ENCODE measurements at places on chromosomes 7 and 10.

GRCh38 chr10:73501651-73502050 is 5.8 kb upstream of the PPP3CB start:
- no peak for DNase-seq

DNA sequence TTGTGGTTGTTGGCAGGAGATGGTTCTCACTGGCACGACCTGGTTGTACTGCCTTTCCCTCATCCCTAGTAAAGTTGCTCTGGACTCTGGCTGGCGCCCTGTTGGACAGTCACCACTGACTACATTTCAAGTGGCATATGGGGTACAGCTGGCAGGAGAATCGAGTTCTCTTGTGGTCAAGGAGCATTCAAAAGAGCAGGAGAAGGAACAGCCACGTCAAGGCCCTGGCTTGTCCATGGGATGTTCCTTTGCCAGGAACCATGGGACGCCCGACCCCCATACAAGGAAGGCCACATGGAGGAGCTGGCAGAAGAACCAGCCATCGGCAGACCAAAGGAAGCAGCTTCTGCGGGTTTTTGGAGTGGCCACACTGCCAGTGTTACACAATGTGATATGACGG is 87.0 kb upstream of the SLC25A13 start:
- no peak for DNase-seq

DNA sequence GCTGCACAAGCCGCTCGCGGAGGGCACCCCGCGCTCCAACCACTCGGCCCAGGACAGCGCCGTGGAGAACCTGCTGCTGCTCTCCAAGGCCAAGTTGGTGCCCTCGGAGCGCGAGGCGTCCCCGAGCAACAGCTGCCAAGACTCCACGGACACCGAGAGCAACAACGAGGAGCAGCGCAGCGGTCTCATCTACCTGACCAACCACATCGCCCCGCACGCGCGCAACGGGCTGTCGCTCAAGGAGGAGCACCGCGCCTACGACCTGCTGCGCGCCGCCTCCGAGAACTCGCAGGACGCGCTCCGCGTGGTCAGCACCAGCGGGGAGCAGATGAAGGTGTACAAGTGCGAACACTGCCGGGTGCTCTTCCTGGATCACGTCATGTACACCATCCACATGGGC is 50.0 kb downstream of the FIGNL1 start:
- DNase-seq = no peak

GRCh38 chr7:148894591-148894990 is 10.5 kb upstream of the EZH2 start:
- DNase-seq = no peak

DNA sequence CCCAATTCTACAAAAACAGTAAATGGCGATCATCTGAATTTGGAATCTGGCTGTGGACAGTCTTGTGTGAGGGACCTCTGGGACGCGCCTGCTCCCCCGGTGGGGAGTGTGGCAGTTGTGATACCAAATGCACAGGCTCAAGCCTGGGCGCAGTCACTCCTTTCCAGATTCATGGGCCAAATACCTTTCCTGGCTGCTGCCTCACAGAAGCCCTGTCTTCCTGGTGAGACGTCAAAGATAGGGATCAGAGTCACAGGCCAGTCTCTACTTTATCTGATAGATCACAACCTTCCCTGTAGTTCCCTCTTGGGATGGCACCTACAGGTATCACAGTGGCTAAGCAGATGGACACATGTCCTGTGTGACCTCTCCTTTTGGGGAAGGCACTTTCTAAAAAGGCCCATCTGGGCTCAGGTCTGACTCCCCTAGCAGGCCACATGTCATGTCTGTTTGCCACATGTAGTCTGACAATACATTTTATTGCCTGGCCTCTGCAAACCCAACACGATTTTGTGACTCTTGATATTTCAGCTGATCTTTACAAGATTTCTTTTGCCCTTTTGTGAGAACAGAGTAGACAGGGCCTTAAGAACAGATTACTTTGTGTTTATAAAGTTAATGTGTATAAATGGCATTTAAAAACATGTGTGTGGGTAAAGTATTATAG is 150.1 kb downstream of the SNX10 start:
- DNase-seq = no peak

DNA sequence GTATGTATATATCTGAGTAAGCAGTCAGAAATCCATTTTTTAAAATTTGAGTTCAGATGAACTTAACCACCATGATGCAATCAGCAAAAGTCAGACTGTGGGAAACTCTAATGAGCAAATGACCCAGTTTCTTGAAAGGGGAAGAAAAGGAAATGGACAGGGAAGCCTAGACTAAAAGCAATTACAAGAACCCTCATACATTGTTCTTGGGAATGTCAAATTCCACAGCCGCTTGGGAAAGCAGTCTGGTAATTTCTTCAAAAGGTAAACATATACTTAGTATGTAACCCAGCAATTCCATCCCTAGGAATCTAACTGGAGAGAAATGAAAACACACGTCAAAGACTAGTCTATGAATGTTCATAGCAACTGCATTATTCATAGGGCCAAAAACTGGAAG is 16.4 kb upstream of the FOXK1 start:
- no peak for DNase-seq

DNA sequence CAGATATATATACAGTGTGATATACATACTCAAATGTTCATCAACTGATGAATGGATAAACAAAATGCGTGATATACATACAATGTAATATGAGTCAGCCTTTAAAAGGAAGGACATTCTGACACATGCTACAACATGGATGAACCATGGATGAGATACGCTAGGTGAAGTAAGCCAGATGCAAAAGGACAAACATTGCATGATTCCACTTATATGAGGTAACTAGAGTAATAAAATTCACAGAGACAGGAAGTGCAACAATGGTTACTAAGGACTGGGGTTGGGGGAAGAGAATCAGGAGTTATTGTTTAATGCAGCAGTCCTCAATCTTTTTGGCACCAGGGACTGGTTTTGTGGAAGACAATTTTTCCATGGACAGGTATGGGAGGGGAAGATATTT is 47.3 kb upstream of the PIK3AP1 start:
- no peak for DNase-seq

DNA sequence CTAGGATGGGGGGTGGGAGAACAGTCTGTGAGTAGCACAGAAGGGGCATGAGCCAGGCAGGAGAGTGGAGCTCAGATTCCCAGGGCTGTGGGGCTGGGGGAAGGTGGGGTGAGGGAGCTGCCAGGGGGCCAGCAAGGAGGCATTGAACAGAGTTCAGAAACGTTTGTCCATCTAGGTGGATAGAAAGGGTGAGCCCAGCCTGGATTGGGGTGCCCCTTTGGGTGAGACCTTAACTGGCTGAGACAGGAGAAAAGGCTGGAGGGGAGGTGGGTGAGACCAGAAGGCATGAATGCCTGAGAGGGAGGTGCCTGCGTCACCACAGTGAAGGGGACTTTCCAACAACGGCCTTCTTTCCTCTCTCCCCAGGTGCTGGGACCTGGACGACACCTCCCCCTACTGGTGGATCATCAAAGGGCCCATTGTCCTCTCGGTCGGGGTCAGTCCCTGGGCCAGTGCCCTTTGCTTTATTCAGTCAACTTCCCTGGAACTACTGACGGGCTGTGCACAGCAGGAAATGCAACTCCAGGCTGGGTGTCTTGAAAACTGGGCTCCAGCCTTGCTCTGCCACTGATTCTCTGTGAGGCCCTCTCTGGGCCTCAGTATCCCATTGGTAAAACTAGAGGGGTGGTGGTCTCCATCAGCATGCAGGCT is 11.0 kb downstream of the GHRHR start:
- no peak for DNase-seq

DNA sequence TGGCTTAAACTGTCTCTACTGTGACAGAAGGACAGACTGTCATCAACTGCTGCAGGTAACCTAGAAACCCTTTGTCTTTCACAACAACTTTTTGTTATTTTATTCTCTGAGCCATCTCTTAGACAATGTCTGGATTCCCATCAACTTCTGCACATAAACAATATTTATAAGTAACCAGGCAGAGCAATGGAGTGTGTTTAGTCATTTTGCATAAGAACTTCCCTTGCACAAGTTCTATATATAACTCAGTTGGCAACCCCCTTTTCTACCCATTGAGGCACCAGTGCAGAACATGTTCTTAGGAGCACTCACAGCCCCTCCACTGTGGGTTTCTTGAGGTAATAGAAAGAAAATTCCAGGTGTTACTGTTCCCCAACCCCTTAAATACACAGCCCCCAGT is 65.0 kb upstream of the IL6 start:
- DNase-seq = no peak

- DNase-seq = no peak
Measured at GRCh38 chr10:93568105-93568390, 1.6 kb downstream of the FFAR4 start.

DNA sequence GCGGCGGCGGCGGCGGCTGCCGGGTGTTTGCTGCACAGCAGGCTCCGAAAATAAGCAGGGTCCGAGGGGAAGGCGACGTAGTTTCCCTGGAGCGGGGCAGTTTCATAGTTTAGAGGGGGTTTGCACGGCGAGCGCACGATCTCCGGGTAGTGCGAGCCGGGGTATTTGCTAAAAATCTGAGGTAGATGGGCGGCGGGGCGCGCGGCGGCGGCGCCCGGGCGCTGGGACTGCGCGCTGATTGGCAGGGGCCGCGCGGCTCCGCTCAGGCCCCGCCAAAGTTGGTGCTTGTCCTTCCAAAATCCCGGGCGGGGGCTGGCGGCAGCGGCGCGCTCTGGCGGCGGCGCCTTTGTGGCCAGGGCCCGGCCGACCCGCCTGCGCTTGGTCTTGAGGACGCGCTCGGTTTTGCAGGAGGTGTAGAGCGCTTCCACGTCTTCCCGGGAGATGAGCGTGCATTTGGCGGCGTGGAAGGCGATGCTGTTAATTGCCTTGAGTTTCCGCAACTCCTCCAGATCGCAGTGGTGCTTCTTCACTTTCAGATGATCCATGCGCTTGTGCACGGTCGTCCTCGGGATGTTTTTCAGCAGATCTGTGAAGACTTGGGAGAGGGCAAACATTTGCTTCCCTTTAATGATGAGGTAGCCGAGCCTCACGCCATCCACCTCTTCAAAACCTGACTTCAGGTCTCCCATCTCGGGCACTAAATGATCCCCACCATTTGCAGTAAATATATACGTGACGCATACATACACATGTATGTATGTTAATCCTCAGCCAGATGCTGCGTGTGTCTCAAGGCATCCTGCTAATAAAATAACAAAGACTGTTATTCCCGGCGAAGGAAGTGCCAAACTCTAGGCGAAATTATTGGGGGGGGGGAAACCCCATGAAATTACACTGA is 8.1 kb downstream of the SKIDA1 start:
- no peak for DNase-seq

DNA sequence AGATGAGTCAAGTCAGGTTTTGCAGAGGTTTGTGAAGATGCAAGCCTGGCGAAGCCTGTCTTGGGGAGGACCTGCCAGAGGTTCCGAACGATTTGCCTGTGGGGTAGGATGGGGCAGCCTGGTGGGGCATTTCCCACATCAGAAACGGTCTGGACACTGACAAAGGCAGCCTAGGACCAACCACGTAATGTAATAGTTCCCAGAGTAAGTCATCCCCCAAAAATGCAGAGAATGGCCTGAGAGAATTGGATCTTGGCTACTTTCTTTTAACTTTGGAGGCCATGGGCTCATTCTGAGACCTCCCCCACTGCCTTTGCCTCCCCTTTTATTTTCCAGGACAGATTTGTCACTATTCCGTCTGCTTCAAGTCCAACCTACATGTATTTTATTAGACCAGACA is 168.9 kb upstream of the SH2B2 start:
- no peak for DNase-seq

DNA sequence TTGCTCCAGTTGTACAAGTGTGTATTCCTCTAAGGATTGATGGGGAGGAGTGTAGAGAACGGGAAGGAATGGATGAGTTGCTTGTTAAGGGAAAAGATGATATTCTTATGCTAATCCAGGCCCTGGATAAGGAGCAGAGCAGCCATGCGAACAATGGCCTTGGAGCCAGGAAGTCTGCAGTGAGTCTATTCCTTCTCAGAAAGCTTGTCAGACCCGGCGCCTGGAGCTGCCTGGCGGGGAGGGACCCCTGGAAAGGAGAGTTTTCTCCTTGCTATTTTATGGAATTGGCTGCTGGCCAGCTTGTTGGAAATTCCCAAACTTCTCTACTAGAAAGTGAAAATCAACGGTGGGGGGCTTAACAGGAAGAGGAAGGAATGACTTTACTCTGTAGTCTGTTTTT is 89.1 kb downstream of the MMRN2 start:
- no peak for DNase-seq

DNA sequence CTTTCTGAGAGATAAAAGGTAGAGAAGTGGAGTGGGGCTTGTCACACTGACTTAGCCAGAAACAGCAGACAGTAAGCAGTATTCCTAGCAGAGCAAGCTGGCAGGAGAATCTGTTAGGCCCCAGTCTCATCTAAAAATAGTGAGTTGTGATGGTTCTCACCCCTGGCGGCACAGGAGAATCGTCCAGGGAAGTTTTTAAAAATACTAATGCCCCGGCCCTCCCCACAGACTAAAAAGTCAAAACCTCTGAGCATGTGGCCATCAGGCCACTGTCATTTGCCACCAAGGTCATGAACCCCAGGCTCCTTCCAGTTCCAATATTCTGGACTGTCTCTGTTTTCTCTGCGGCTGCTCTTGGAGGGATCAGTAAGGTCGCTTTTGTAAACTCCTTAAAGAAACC is 34.0 kb downstream of the LYZL1 start:
- DNase-seq = no peak

- no peak for DNase-seq
Measured at GRCh38 chr7:17159500-17160037, 138.9 kb upstream of the AHR start.

GRCh38 chr7:156886020-156886795 is 6.8 kb downstream of the LMBR1 start:
- DNase-seq = no peak

DNA sequence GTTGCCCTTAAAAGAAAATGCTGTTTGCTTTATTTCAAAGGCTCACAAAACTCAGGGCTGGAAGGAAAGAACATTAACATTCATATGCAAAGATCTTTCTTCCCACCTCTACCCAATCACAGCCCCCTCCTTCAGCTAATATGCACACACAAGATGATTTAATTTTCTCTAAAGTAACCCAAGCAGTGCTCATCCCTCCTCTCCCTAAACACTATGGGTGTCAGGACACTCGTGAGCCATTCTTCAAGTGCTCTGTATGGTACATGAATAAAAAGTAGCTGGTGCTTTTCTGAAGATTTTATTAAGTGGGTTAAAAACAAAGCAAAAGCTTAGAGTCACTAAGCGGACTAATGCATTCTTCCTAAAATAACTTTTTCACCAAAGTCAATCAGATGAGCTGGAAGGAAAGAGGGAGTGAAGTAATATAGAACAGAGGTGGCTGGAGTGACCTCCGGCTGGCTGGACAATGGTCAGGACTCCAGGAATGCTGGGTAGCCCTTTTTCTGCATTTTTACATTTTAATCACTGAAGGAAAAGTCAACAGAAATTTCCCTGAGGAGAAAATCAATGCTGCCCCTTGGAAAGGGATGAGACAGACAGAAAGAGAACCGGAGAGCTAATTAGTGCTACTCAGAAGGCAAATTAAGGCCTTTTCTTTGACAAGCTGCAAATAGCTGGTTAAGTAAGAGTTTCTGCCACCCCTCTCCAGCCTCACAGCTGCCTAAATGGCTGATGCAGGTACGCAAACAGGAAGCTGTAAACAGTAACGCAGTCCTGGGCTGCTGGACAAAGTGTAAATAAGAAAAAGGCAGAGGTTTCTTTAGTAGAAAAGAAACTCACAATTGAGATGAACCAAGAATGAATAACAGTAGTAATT is 6.6 kb downstream of the DGKI start:
- DNase-seq = no peak

- no peak for DNase-seq
Measured at GRCh38 chr7:90817846-90818245, 221.7 kb downstream of the CDK14 start.

- no peak for DNase-seq
Measured at GRCh38 chr10:103609231-103610082, 116.0 kb downstream of the NEURL1 start.

GRCh38 chr10:3010816-3011460 is 56.4 kb upstream of the PFKP start:
- DNase-seq = no peak

Measured in CD8-positive, alpha-beta T cell (primary cell).